ENCODE measurements at places on chromosomes 11 and 22.

GRCh38 chr22:21762712-21763581 is 27.4 kb upstream of the YPEL1 start:
- DNase-seq: no peak

GRCh38 chr22:49302530-49302929 is 525.1 kb downstream of the BRD1 start:
- no peak for DNase-seq

GRCh38 chr11:121328967-121329679 is 36.6 kb downstream of the SC5D start:
- DNase-seq: no peak

DNA sequence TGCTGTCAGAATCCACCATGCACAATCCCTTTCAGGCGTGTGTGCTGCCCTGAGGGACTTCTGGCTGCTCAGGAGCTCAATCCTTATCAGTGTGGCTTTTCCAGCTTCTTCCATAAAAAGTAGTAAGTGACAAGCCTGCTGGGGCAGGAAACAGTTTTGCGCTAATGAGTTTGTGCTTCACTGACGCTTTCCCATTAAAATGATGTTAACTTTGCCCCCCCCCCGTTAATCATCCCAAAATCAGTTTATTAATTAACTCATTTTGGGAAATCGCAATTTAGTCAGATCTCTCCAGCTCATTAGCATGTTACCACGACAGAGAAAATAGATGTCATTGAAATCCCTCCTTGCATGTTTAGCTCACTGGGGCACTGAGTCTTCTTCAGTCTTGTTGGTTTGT is 186.5 kb upstream of the TENM4 start:
- no peak for DNase-seq

- no peak for DNase-seq
Measured at GRCh38 chr11:1163321-1163910, 5.7 kb downstream of the MUC5AC start.

- DNase-seq: no peak
Measured at GRCh38 chr11:123799438-123799837, 6.7 kb downstream of the OR6M1 start.

GRCh38 chr22:50688448-50688847 is 15.8 kb downstream of the SHANK3 start:
- no peak for DNase-seq

- no peak for DNase-seq
Measured at GRCh38 chr11:107847184-107847583, 11.4 kb downstream of the SLC35F2 start.

All from fibroblast of skin of left quadriceps (primary cell).